ENCODE measurements at places on chromosomes 5 and 9.

DNA sequence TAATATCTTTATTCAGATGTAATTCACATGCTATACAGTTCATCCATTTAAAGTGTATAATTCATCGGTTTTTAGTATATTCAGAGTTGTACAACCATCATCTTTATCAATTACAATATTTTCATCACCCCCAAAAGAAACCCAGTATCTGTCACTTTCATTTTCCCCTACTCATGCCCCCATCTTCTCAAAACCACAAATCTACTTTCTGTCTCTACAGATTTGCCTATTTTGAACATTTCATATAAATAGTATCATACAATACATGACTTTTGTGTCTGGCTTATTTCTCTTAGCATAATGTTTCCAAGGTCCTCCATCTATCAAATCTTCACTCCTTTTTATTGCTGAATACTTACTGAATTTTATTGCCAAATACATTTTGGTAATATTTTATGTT, 305.1 kb upstream of the SGCD start:
- DNase-seq, result no peak

- DNase-seq, result no peak
Observed at GRCh38 chr9:967436-967835, 9.0 kb upstream of the DMRT3 start.

DNA sequence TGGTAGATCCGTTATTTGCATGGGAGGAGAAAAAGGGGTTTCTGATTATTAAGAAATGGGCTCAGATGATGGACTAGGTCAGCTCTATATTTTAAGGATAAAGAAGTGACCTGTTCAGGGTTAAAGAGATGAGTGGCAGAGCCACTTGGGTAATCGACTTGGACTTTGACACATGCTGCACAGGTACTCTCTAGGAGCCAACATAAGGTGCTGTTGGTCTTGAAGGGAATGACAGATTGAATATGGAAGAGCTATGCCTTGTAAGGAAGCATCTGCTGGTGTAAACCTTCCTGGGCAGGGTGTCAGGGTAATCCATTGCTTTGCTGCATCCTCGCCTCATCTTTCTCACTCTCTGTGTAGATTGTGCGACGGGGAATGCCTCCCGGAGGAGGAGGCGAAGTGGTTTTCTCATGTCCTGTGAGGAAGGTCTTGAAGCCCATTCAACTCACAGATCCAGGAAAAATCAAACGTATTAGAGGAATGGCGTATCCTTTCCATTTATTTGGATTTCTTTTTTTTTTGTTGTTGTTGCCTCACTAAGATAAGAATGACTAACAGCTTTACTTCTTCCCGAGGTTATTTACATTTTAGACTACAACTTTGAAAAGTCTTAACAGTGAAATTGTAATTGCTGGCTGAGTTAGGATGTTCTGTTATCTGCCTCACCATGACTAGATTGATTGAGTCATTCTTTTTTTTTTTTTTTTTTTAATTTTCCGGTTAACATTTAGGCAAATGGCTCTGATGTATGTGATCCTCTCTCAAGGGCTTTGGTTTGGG, 41.2 kb downstream of the RCL1 start:
- no peak for DNase-seq

GRCh38 chr5:159010661-159011442, 88.9 kb downstream of the EBF1 start:
- DNase-seq, result no peak

- no peak for DNase-seq
Observed at GRCh38 chr9:35311891-35312639, 150.3 kb downstream of the UNC13B start.

DNA sequence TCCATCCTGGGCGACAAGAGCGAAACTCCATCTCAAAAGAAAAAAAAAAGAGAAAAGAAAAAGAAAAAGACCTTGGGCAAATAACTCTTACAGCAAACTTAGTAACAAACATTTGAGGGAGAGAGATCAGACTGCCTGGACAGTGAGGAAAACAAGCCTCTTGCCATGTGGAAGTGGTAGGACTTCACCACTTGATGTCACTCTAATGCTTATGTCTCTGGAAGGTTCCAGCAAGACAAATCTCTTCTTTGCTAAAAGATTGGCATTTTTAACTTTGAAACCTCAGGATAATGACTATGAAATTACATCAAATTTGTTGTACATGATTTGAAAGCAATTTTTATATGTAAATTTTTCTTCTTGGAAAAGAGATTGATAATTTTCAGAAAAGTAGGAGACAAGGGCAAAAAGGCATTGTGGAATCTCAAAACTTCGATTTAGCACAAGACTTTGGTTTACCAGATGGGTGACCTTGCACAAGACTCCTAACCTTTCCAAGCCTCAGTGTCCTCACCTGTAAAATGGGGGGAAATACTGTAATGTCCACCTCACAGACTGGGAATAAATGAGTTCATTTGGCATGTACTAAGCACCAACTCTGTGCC, 5.4 kb downstream of the ACTL7B start:
- DNase-seq, result no peak

All from esophagus squamous epithelium (tissue), 5 donors.